ENCODE measurements at places on chromosomes 4 and X.

- no peak for DNase-seq
Observed at GRCh38 chr4:188297873-188298272, 158.6 kb downstream of the TRIML1 start.

- no peak for DNase-seq
Observed at GRCh38 chrX:17560385-17560784, 176.9 kb upstream of the SCML1 start.

- no peak for DNase-seq
Observed at GRCh38 chr4:19961091-19961490, 290.6 kb upstream of the SLIT2 start.

DNA sequence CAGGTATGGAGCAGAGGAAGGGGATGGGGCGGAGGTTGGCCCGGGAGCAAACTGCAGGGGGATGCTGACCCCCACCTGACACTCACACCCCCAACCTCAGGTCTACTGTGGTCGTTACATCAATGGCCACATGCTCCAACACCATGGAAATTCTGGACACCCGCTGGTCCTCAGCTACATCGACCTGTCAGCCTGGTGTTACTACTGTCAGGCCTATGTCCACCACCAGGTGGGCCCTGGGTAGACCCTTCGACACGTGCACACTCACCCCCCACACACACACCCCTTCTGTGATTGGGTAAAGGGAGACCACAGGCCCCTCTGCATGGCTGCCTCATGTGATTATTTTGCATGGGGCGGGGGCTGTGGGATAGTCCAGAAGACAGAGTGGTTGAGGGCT lies 2.2 kb upstream of the ERAS start:
- DNase-seq, result no peak

- no peak for DNase-seq
Observed at GRCh38 chr4:184253072-184253420, 35.4 kb upstream of the ENPP6 start.

DNA sequence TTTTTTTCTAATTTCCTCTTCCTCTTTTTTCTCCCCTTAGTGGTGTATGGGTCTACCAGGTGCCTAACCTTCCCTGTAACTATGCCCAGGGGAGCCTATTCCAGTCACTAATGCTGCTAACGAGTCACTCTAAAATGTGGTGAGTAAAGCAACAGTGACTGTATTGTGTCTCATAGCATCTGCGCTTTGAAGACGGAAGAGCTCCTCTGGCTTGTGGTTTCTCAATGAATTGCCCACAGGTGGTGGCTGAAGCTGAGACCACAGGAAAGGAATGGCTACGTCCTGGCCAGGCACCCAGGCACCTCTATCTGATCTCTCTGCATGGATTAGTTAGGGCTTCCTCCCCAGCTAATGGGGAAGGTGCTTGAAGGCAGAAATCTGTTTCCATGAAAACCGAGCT lies 763.5 kb upstream of the FRG1 start:
- no peak for DNase-seq

GRCh38 chr4:165763640-165764039 lies 109.4 kb upstream of the TLL1 start:
- DNase-seq, result no peak

GRCh38 chr4:40140196-40140595 lies 56.6 kb upstream of the RHOH start:
- no peak for DNase-seq

All from NCI-H2107 (cell line).